ENCODE measurements at places on chromosomes 11 and 22.

- no peaks in the 10 kb centered on the region for H3K4me1 ChIP-seq
- no peaks in the 10 kb centered on the region for H3K27me3 ChIP-seq
- peak; percentile 76 for DNase-seq
- peaks cover 18% of the 10 kb centered on the region for H3K36me3 ChIP-seq
- no peak overlapping the region for H3K4me3 ChIP-seq
Observed at GRCh38 chr11:1478544-1478943, 8.0 kb downstream of the MOB2 start.

GRCh38 chr11:20156876-20157613 lies 3.2 kb downstream of the DBX1 start:
- H3K27ac ChIP-seq = no peak overlapping the region
- peaks cover 7% of the 10 kb centered on the region for H3K4me1 ChIP-seq
- no peaks in the 10 kb centered on the region for H3K36me3 ChIP-seq
- no peak overlapping the region for H3K4me3 ChIP-seq

- no peak overlapping the region for H3K4me3 ChIP-seq
- no peak overlapping the region for H3K27ac ChIP-seq
- H3K27me3 ChIP-seq = no peaks in the 10 kb centered on the region
- peaks cover 21% of the 10 kb centered on the region for H3K4me1 ChIP-seq
- H3K36me3 ChIP-seq = peaks cover 4% of the 10 kb centered on the region
- DNase-seq = peak; percentile 34
Observed at GRCh38 chr11:76524919-76525318, 80.1 kb downstream of the EMSY start.

- no peak for DNase-seq
- H3K4me3 ChIP-seq = no peak overlapping the region
- H3K27ac ChIP-seq = no peak overlapping the region
- no peaks in the 10 kb centered on the region for H3K27me3 ChIP-seq
- no peaks in the 10 kb centered on the region for H3K4me1 ChIP-seq
Observed at GRCh38 chr22:23686416-23687024, 4.3 kb upstream of the RGL4 start.

DNA sequence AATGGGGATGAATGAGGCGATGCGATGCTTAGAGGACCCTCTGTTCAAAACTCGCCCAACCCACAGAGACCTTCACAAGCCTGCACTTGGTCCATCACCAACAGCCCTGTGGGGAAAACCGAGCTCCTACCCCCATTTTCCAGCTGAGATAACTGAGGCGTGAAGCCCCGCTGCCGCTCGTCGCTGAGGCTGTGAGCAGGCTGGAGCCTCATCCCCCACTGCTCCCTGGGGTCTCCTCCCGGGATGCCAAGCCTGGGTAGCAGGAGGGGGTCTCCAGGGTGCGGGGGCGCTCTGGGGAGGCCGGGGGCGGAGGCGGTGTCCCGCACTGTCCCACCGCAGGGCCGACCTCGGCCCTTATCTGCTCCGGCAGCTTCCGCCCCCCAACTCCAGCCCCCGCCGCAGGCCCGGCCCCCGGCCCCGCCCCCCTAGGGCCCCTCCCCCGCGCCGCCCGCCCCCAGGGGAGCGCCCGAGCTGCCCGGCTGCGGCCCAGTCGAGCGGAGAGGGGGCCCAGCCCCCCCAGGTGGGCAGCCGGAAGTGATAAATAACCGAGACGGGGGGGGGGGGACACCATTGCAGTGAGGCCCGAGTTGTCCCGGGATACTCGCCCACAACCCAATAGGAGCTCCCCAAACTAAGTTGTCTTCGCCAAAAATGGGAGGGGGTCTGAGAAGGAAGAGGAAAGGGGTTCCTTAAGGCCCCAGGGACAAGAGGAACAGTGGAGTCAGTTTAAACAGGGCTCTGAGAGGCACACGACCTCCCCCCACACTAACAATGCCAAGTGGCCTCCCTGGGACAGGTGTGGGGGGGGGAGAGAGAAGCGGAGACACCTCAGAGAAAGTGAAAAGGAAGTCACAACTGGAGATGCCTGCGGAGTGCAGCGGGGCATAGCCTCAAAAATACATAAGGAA lies 8.3 kb upstream of the SLC39A13 start:
- H3K27me3 ChIP-seq = no peaks in the 10 kb centered on the region
- no peak overlapping the region for H3K27ac ChIP-seq
- peak; percentile 73 for DNase-seq
- H3K36me3 ChIP-seq = no peaks in the 10 kb centered on the region
- H3K4me1 ChIP-seq = peaks cover 12% of the 10 kb centered on the region

DNA sequence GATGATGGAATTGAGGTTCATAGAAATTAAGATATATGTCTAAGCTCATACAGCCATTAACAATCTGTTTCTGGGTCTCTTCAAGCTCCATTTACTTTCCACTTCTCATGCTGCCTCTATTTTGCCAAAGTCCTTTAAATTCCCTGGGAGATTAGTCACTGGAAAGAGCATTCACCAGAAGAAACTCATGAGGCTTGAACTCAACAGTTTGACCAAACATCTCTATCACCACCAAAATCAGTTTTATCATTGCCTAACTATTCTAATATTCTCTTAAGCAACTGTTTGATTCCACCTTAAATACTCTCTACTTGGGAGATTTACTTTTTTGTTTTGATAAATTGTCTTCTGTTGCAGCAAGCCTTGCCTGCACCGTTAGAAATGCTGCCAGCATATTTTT lies 881.3 kb downstream of the KCNA4 start:
- H3K4me1 ChIP-seq = no peaks in the 10 kb centered on the region
- no peaks in the 10 kb centered on the region for H3K36me3 ChIP-seq
- no peaks in the 10 kb centered on the region for H3K27me3 ChIP-seq
- H3K4me3 ChIP-seq = no peak overlapping the region
- H3K27ac ChIP-seq = no peak overlapping the region

DNA sequence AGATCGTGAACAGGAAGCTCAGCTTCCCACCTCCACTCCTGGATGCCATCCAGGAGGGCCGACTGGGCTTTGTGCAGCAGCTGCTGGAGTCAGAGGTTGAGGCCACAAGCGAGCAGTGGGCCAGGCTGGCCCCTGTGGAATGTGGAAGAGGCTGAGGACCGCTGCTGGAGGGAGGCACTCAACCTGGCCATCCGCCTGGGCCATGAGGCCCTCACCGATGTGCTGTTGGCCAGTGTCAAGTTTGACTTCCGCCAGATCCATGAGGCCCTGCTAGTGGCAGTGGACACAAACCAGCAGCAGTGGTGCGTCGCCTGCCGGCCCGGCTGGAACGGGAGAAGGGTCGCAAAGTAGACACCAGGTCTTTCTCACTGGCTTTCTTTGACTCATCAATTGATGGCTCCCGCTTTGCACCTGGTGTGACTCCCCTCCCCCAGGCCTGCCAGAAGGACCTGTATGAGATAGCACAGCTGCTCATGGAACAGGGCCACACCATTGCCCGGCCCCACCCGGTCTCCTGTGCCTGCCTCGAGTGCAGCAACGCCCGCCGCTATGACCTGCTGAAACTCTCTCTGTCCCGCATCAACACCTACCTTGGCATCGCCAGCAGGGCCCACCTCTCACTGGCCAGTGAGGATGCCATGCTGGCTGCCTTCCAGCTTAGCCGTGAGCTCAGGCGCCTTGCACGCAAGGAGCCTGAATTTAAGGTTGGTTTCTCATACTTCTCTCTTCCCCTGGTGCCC lies 24.9 kb downstream of the ART5 start:
- no peak overlapping the region for H3K4me3 ChIP-seq
- no peaks in the 10 kb centered on the region for H3K4me1 ChIP-seq
- H3K36me3 ChIP-seq = no peaks in the 10 kb centered on the region
- DNase-seq = peak; percentile 58
- no peak overlapping the region for H3K27ac ChIP-seq

DNA sequence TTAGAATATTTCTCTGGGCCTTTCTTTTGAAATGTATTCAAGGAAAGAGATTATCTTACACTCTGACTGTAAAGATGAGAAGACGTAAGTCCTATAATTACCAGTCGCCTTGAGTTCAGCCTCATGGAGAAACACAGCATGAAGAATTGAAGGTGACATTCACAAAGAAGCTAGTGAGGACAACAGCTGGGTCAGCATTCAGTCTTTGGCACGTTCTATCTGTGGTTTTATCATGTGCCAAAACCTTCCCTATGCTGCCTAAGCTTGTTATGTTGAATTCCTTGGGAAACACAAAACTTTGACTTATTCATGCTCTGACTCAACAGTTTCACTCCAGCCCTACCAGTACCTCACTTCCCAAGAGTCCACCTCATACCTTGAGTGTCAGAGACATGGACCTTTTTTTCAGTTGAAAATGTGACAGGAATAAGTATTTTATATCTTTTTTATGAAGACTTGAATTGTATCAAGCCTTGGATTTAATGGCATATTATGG lies 198.8 kb upstream of the KIRREL3 start:
- H3K36me3 ChIP-seq = no peaks in the 10 kb centered on the region
- H3K4me3 ChIP-seq = no peak overlapping the region
- H3K27ac ChIP-seq = no peak overlapping the region
- H3K27me3 ChIP-seq = no peaks in the 10 kb centered on the region

- no peak for DNase-seq
- no peaks in the 10 kb centered on the region for H3K36me3 ChIP-seq
- no peak overlapping the region for H3K27ac ChIP-seq
- no peak overlapping the region for H3K4me3 ChIP-seq
- no peaks in the 10 kb centered on the region for H3K27me3 ChIP-seq
Observed at GRCh38 chr11:94924612-94925011, 48.7 kb downstream of the CWC15 start.

DNA sequence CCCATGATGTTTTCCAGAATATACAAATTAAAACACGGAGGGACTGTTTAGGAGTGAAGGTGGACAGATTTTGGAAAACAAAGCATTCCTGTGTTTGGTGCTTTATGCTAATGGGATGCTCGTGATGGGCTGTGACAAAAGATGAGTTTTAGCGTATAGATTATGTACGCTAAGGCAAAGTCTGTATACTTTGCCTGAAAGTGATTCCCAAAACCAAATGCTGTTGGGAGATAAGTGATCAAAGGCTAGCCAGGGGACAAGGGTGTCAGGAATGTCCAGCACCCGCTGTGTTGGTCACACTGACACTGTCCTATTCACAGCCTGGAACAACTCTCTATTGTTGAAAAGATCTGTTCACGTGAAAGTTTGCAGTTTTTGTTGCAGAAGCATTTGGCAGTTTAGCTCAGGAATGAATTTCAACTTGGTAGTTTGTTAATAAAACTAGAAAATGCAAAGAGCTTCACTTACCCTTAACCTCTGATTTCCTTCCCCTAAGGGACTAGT lies 1.5 kb downstream of the JAM3 start:
- no peak overlapping the region for H3K27ac ChIP-seq
- H3K4me3 ChIP-seq = no peak overlapping the region
- no peak for DNase-seq
- H3K4me1 ChIP-seq = peaks cover 9% of the 10 kb centered on the region
- H3K27me3 ChIP-seq = no peaks in the 10 kb centered on the region

DNA sequence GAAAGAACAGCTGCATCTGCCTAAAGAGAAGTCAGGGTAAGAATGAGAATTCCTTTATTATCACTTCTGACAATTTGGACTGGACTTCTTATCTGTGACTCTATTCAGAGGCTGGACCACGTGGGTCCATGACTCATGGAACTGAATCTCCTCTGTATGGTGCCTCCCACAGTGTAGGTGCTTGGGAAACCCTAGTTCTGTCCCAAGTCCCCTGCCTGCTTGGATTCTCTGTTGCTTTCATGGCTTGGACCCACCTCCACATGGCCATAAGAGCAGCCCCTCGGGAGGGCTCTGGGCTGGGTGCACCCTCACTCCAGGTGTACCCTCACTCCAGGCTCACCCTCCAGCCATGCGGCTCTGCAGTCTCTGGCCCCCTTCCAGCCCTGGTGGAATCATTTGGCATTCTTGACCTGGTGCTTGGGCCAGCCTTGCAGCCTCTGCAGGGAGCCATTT lies 153.4 kb downstream of the CACNA1I start:
- peaks cover 7% of the 10 kb centered on the region for H3K27me3 ChIP-seq
- peak; percentile 65 for DNase-seq
- no peaks in the 10 kb centered on the region for H3K4me1 ChIP-seq

GRCh38 chr22:25172153-25172552 lies 27.5 kb upstream of the CRYBB3 start:
- H3K4me1 ChIP-seq = peaks cover 7% of the 10 kb centered on the region
- no peaks in the 10 kb centered on the region for H3K27me3 ChIP-seq
- DNase-seq = no peak
- no peak overlapping the region for H3K4me3 ChIP-seq
- H3K27ac ChIP-seq = no peak overlapping the region
- peaks cover 5% of the 10 kb centered on the region for H3K36me3 ChIP-seq

GRCh38 chr11:56624661-56625110 lies 10.0 kb upstream of the OR5M1 start:
- no peak overlapping the region for H3K4me3 ChIP-seq
- no peak overlapping the region for H3K27ac ChIP-seq
- H3K36me3 ChIP-seq = no peaks in the 10 kb centered on the region
- peak; percentile 6 for DNase-seq
- H3K27me3 ChIP-seq = no peaks in the 10 kb centered on the region
- no peaks in the 10 kb centered on the region for H3K4me1 ChIP-seq

GRCh38 chr22:45483918-45484499 lies 18.7 kb upstream of the FBLN1 start:
- no peak overlapping the region for H3K4me3 ChIP-seq
- H3K27me3 ChIP-seq = no peaks in the 10 kb centered on the region
- H3K27ac ChIP-seq = no peak overlapping the region
- DNase-seq = no peak

- no peak for DNase-seq
- peaks cover 62% of the 10 kb centered on the region for H3K4me1 ChIP-seq
- H3K27me3 ChIP-seq = no peaks in the 10 kb centered on the region
- peaks cover 43% of the 10 kb centered on the region for H3K36me3 ChIP-seq
- H3K4me3 ChIP-seq = no peak overlapping the region
- peak overlapping the region; percentile 41 for H3K27ac ChIP-seq
Observed at GRCh38 chr11:6607190-6607795, 3.7 kb downstream of the ILK start.

DNA sequence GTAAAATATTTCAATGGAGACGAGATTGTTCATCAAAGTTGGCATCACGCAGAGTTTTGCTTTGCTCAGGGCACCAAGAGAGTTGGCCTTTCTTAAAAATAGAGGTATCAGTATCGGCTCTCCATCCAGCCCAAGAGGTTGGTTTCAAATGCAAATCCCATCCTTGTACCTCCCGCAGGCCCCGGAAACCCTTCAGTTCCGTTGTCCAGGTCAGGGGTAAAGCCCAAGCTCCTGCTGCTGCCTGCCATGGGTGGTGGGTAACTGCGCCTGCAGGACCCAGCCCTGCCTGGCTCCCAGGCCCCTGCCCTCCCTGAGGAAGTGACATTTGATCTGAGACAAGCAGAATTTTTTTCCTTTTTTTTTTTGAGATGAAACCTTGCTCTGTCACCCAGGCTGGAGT lies 49.3 kb upstream of the RTL6 start:
- H3K4me3 ChIP-seq = no peak overlapping the region
- peaks cover 10% of the 10 kb centered on the region for H3K4me1 ChIP-seq
- H3K27ac ChIP-seq = no peak overlapping the region
- H3K27me3 ChIP-seq = peaks cover 3% of the 10 kb centered on the region
- no peaks in the 10 kb centered on the region for H3K36me3 ChIP-seq

GRCh38 chr11:68341557-68342458 lies 29.4 kb downstream of the LRP5 start:
- H3K4me3 ChIP-seq = no peak overlapping the region
- no peaks in the 10 kb centered on the region for H3K27me3 ChIP-seq
- peaks cover 44% of the 10 kb centered on the region for H3K4me1 ChIP-seq
- peak; percentile 78 for DNase-seq
- H3K36me3 ChIP-seq = no peaks in the 10 kb centered on the region
- H3K27ac ChIP-seq = no peak overlapping the region

- DNase-seq = no peak
- H3K4me3 ChIP-seq = no peak overlapping the region
- no peaks in the 10 kb centered on the region for H3K36me3 ChIP-seq
- no peaks in the 10 kb centered on the region for H3K27me3 ChIP-seq
Observed at GRCh38 chr11:38788561-38788960, 2190.5 kb upstream of the RAG2 start.
